ENCODE measurements at places on chromosomes 3 and 15. TPM values are rescaled to one million over a fixed set of nuclear protein-coding genes. Genes with fewer than 3 reads are reported as not detected.

DNA sequence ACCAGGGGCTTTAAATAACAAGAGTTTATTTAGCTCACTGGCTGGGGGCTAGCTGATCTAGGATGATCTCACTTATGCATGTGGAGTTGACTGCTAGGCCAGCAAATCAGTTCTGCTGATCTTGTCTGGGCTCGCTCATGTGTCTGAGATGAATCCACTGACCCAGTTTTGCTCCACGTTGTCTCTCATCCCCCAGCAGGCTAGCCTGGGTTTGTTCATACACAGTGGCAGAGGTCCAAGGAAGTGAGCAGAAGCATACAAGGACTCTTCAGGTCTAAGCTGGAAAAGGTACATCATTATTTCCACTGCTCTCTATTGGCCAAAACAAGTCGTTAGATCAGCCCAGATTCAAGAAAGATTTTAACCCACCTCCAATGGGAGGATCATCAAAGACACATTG, 238.0 kb downstream of the PLCL2 start:
- H3K4me1 ChIP-seq: no peaks in the 10 kb centered on the region
- H3K27me3 ChIP-seq: no peaks in the 10 kb centered on the region
- no peaks in the 10 kb centered on the region for H3K36me3 ChIP-seq
- H3K27ac ChIP-seq: no peak overlapping the region

- H3K36me3 ChIP-seq: no peaks in the 10 kb centered on the region
- no peaks in the 10 kb centered on the region for H3K27me3 ChIP-seq
- no peak for DNase-seq
- no peaks in the 10 kb centered on the region for H3K4me1 ChIP-seq
Observed at GRCh38 chr3:16697443-16698147, 92.4 kb upstream of the DAZL start.

GRCh38 chr3:48661501-48662144, 1.1 kb downstream of the CELSR3 start:
- no peak overlapping the region for H3K27ac ChIP-seq
- H3K4me3 ChIP-seq: peak overlapping the region; percentile 35
- H3K27me3 ChIP-seq: peaks cover 20% of the 10 kb centered on the region
- peak; percentile 63 for DNase-seq

- H3K4me1 ChIP-seq: no peaks in the 10 kb centered on the region
- H3K27me3 ChIP-seq: no peaks in the 10 kb centered on the region
Observed at GRCh38 chr3:21543380-21544075, 207.5 kb downstream of the ZNF385D start.

Gene HOMER2
- 25.5 TPM for total RNA-seq

Gene NANOGP8
- 9.4 TPM for total RNA-seq
